Central memory CD4-positive, alpha-beta T cell (primary cell): ENCODE measurements at places on chromosomes 5 and 9.

DNA sequence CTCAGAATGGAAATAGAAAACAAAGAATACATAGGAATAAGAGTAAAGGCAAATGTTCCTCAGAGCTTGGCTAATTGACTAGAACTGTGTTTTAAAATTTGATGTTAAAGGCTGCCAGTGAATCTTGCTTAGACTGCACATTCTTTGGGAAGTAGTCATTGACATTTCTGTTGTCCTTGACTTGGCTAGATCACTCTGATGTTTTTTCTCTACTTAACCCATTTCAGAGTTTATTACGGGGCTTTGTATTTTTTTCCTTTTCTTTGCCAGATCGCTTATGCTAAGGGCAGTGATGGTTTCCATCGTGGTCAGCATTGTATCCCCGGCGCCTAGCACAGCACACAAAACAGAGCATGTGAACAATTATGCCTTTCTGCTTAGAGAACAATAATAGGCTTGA, 1126.7 kb upstream of the CDH9 start:
- DNase-seq, result no peak

- no peak for DNase-seq
Measured at GRCh38 chr5:34789021-34789531, 49.9 kb upstream of the TTC23L start.

- DNase-seq, result no peak
Measured at GRCh38 chr9:18441261-18441660, 32.7 kb upstream of the ADAMTSL1 start.

- no peak for DNase-seq
Measured at GRCh38 chr5:80967500-80968181, 7.5 kb downstream of the RASGRF2 start.

DNA sequence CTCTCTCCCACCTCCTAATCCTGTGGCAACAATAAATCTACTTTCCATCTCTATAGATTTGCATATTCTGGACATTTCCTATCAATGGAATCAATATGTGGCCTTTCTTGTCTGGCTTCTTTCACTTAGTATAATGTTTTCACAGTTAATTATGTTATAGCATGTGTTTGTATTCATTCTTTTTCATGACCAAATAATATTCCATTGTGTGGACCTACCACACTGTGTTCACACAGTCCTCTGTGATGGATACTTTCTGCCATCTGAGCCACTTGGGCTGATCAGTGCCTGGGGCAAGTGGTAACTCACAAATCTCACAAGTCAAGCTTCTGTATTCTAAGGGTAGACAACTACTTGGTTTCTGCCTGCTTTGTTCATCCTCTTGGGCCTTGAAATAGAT, 48.7 kb upstream of the POMT1 start:
- no peak for DNase-seq

GRCh38 chr9:123387686-123388085, 31.7 kb downstream of the CRB2 start:
- DNase-seq, result no peak

DNA sequence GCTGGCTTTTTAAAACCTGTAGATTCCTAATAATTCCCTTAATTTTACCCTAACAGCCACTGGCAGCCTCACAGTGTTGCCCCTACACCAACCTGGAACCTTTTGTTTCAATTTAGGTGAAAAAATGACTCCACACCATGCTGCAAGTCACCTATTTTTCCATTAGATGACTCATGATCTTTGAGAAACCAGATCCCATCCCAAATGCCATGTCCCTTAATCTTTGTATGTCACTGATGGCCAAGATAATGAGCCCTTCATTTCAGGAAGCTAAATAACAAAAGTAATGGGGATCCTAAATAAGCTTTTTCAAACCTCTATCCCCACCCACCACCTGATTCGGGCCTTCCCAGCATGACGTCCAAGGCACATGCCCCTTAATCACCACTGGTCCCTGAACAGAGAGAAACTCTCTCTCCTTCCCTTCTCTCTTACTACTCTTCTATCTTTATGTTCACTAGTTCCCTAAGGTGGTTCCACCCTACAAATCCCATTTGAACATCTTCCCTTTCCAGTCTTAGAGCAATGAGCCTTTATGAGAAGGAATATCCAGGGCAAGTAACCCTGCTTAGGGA, 33.6 kb downstream of the ZNF608 start:
- no peak for DNase-seq

- no peak for DNase-seq
Measured at GRCh38 chr9:99445920-99446319, 223.8 kb downstream of the SEC61B start.

- no peak for DNase-seq
Measured at GRCh38 chr5:142680605-142681259, 5.2 kb downstream of the FGF1 start.

- no peak for DNase-seq
Measured at GRCh38 chr5:28374492-28374967, 1336.1 kb upstream of the CDH9 start.

DNA sequence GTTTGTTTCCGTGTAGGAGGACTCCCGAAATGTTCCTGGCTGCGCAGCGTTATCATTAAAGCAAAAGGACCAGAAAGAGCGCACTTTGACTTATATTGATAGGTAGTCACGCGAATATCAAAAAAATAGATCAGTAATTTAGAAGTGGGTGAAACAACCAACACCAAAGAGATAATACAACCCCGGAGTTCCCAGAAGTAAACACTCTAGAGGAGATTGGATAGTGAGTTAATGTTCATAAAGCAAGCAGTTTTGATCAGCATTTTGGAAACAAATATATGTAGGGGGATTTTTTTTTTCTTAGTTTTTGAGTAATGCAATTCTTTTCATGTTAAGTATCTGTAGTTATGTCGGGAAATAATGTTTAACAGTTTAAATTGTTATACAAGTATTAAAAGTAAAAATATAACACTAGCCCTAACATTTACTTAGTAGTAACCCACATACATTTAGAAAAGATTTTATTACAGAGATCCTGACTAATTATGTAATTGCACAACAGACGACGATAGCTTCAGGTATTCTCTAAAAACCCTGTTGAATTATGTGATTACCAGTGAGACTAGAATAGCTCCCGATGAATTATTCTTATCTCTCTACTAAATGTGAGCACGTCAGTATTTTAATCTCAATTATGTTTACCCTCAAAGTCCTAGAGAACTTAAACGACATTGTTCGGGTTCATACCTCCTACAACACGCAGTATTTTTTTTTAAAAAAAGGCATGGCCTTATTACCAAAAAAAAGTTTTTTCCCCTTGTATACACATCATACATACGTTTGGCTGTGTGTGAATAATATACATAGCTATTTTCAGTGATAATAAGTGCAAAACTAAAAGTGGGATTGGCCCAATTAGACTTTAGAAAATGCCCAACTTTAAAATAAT, 9.4 kb upstream of the NFIB start:
- DNase-seq, result no peak

GRCh38 chr9:133238851-133239532, 29.9 kb upstream of the OBP2B start:
- DNase-seq, result peak; percentile 41

- peak; percentile 46 for DNase-seq
Measured at GRCh38 chr9:114291064-114291474, 31.8 kb upstream of the ORM1 start.

DNA sequence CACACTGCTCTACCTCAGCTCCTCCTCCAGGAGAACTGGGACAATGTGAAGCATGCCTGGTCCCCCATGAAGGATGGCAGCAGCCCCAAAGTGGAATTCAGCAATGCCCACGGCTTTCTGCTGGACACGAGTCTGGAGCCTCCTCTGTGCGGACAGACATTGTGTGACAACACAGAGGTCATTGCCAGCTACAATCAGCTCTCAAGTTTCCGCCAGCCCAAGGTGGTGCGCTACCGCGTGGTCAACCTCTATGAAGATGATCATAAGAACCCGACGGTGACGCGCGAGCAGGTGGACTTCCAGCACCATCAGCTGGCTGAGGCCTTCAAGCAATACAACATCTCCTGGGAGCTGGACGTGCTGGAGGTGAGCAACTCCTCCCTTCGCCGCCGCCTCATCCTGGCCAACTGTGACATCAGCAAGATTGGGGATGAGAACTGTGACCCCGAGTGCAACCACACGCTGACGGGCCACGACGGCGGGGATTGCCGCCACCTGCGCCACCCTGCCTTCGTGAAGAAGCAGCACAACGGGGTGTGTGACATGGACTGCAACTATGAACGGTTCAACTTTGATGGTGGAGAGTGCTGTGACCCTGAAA, 34.1 kb downstream of the PAPPA start:
- no peak for DNase-seq

- DNase-seq, result no peak
Measured at GRCh38 chr9:126377176-126377509, 50.5 kb downstream of the MVB12B start.

GRCh38 chr5:65247594-65247993, 234.1 kb downstream of the ADAMTS6 start:
- no peak for DNase-seq

- no peak for DNase-seq
Measured at GRCh38 chr5:119814655-119815054, 185.3 kb downstream of the FAM170A start.

DNA sequence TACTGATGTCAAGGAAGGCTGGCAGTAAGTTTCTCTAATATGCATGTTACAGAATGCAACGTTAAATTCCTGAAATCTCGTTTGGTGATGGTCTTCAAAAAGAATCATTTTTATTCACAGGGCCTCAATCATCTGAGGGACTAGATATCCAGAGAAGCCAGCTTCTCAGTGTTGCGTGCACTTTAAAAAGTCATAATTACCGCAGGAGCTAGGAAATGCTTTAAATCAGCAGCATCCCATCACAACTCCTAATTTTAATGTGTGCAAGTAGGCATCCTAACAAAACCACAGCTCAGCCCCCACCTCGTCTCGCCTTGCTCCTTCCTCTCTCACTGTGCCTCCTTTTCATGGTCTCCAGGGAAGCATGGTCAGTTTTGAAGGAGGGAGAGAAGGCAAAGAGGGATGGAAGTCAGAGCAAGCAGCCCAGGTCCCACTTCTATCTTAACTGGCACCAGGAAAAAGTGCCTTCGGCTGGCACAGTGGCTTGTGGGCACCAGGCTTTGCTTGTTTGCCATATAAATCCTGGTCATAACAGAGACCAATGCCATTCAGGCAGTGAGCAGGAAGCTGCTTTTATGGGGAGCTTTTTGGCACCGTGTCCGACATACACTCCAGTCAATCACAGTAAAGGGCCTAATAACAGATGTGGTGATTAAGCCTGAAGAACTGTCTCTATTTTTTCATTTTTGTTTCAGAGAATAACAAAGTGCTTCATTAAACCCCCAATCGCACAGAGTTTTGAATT, 21.4 kb downstream of the MEGF10 start:
- DNase-seq, result no peak

GRCh38 chr9:37151812-37152211, 31.4 kb downstream of the ZCCHC7 start:
- DNase-seq, result no peak

GRCh38 chr9:71863631-71864030, 47.4 kb downstream of the ABHD17B start:
- no peak for DNase-seq

DNA sequence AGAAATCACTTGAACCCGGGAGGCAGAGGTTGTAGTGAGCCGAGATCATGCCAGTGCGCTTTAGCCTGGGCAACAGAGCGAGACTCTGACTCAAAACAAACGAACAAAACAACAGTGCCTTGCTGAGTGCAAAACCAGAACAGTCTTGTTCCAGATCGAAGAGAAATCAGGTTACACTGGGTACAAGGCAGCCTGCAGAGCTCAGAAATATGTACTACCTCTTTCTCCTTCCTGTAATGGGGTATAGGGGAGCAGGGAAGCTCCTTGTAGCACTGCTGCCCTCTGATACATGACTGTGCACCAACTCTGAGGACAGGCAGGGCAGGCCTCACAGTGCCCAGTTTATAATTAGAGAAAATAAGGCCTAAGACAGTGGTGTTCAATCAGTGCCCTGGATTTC, 24.7 kb downstream of the TBC1D2 start:
- no peak for DNase-seq

- DNase-seq, result no peak
Measured at GRCh38 chr5:15538516-15538915, 38.5 kb downstream of the FBXL7 start.
